ENCODE measurements at places on chromosomes 1 and 21.

DNA sequence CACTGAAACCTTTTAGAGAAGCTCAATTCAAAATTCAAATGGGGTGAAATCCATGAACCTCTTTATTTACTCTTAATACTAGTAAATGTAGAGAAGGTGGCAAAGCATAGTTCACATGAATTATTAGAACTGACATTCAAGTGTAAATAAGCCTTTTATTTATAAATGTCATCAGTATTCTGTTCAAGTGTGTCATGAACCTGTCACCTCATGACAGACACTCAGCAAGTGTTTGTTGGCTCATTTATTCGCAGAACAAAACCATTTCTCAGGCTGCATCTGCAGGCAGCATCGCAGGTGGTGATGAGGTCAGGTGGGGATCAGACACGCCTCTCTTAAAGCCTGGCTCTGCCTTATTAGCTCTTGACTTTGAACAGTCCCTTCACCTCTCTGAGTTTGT lies 116.6 kb downstream of the SETD4 start:
- no peak for DNase-seq

- no peak for DNase-seq
Observed at GRCh38 chr1:109084563-109085517, 5.7 kb upstream of the TMEM167B start.

DNA sequence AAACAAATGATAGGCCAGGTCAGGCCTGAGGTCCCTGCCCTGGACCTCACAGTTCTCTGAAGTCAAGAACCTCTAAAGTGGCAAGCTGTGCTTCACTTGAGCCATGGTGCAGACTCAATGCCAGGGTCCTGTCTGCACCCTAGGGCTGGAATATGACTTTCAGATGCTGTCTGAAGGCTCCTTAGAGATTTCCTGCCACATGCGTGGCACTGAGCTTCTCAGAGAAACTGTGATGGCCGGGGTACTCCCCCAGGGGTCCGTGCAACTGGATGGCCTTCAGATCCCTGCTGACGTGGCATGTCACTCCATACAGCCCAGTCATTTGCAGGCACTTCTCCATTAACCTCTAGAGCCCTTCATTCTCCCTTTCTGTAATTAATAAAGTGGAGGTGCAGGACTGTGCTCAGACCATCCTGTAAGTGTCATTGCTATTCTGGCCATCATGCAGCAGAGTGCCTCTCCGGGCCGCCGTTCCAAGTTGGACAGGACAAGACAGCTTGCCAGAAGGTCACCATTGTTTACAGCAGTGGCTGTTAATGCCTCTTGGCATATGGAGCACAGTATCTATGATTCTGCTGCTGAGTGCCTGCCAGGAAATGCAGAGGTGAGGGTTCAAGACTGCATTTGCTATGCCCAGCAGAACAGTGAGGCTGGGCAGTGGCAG lies 205.1 kb upstream of the COA6 start:
- DNase-seq = no peak

GRCh38 chr1:63916485-63917360 lies 142.9 kb downstream of the ROR1 start:
- DNase-seq = no peak

- peak; percentile 57 for DNase-seq
Observed at GRCh38 chr1:243254233-243254926, 701 bp downstream of the CEP170 start.

DNA sequence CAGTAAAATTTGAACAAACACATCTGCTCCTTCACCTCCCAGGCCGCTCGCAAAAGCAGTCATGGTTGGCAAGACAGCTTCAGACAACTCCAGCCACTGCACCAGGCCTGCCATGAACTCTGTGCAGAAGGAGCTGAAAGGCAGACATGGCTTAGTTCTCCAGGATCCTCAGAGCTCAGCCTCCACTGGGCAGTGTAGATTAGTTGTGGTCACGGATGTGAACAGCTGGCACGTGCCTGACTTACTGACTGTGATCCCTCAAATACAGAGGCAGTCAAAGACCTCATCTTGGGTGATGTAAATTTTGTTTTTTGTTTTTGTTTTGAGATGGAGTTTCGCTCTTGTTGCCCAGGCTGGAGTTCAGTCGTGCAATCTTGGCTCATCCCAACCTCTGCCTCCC lies 28.4 kb downstream of the TMCO4 start:
- no peak for DNase-seq
